Stimulated activated CD8-positive, alpha-beta memory T cell treated with anti-CD3 and anti-CD28 coated beads, Interleukin-12 subunit alpha, Interleukin-12 subunit beta, amount 100 ng/mL, for 1 hour (primary cell): ENCODE measurements at places on chromosomes 12 and 14.

- DNase-seq = no peak
Observed at GRCh38 chr12:25052196-25052913, 103.5 kb upstream of the BCAT1 start.

GRCh38 chr14:59727073-59727661, 143.4 kb downstream of the RTN1 start:
- DNase-seq = no peak

GRCh38 chr12:52965337-52965731, 16.4 kb downstream of the KRT18 start:
- DNase-seq = no peak

DNA sequence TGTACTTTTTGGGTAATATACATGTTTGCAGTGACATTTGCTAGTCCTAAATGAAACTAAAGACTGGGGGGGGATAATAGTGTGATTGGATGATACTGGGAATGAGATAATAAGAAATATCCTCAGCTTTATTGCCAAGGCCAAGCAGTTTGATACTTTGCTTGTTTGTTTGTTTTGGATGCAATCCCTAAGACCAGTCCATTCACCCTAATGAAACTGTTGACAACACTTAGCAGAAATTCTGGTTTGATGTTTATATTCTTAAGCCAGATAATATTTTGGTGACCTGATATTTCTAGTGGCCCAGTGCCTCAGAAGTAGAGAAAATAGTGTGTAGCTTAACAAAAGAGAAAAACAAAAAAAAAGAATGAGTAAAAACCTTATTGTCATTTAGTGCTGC, 1.8 kb downstream of the PHC1 start:
- DNase-seq = no peak

DNA sequence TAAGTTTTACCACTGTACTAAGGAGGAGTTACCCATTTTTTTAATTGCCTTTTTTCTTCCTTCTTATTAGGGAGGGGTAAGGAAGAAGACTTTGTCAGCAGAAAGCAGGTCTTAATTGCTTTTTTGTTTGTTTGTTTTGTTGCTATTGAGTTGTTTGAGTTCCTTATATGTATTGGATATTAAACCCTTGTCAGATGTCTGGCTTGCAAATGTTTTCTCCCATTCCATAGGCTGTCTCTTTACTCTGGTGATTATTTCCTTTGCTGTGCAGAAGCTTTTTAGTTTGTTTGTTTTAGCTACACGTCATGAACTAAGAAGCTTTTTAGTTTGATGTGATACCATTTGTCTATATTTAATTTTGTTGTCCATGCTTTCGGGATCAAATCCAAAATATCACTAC, 13.3 kb downstream of the SPIC start:
- no peak for DNase-seq

- no peak for DNase-seq
Observed at GRCh38 chr12:23834076-23834475, 115.4 kb downstream of the SOX5 start.

DNA sequence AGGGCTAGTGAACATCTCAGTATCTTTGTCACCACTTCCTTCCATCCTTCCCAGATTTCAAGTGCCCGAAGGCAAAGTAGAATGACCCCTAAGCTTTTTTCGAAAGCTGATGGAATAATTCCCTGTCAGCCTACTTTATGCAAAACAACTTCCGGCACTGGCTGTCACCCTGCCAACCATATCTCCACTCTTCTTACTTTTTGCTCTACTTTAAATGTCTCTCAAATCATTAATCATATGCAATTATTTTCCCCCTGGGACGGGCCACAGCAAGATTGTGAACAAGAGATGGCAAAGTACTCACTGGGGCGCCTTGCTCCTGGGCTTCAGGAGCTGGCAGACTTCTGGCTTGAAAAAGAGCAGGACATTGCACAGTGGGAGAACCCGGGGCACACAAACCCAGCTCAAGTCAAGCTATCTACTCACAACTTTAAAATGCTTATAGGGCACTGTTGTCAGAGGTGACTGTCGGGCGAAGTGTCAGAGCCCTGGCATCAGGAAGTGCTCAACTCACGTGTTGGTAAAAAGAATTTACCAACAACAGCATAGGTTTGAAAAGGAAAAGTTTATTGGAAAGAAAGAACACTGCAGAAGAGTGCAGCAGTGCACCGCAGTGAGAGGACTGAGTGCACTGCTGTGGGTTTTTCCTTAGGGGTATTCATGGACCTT, 373.5 kb downstream of the PAWR start:
- no peak for DNase-seq

DNA sequence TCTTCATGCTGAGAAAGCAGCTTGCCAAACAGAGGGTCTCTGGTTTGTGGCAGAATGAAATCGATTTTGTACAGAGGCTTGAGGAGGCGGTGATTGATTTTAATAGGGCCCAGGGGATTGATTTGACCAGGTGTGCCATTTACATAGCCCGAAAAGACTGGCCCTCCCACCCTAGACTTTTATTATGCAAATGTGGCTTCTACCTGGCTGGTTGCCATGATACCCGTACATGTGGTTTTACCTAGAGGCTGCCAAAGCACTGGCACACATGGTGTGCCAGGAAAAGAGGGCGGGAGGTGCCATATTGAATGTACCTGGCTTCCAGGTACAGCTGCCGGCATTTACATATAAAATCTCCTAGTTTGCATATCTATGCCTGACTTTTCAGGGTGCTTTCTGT, 18.0 kb upstream of the GUCY2C start:
- no peak for DNase-seq

DNA sequence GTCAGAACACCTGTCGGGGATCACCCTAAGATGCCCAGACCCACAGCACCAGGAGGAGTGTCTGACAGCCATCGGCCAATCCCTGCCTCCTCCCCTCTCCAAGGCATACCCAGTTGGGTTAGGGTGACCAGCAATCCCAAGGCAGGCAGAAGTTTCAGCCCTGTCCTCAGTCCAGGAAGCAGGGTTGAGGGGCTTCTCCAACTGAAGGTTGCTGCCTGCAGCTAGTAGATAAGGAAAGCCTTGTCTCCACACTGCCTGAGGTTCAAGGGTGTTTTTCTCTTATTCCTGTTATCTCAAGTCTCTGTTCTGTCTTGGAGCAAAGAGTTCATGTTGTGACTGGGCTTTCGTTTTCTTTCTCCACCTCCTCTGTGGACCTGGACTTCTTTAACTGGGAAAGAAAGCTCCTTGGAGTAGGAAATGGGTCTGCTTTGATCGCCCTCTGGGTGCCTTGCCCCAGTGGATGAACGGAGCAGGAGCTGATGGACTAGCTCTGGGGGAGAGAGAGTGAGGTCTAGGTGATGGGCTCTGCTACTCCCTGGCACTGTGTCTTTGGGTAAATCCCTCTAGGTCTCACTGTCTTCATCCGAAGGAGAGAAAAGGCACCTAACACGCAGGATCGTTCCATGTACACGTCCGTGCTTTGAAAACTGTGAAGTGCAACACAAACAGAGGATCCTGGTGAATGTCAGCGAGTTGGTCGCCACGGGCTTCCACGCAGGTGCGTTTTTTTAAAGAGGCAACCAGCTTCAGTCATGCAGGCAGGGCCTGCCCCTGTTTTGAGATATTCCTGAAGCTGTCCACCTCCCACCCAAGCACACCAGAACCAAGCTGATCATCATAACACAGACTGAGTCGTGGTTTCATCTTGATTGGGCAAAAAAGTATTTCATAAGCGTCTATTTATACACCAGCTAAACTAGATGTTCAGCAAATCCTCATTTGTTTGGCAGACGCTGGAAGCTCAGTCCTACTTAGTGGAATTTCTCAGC, 52.5 kb upstream of the FOXN3 start:
- DNase-seq = no peak

DNA sequence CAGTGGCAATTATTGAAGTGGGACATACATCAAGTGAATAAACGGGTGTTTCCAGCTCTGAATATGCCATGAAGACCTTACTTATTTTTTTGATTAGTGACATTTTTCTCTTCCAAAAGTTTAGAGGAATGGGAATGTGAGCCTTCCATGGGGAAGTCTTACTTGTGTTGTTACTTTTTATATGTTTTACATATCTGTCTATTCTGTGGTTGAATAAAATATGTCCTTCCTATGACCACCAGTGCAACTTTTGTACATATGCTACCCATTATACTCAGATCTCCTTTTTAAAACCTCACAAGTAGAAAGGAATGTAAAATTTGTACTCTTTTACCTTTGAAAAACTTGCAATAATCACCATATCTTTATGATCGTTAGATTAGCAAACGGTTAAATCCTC, 132.7 kb downstream of the MSRB3 start:
- no peak for DNase-seq

DNA sequence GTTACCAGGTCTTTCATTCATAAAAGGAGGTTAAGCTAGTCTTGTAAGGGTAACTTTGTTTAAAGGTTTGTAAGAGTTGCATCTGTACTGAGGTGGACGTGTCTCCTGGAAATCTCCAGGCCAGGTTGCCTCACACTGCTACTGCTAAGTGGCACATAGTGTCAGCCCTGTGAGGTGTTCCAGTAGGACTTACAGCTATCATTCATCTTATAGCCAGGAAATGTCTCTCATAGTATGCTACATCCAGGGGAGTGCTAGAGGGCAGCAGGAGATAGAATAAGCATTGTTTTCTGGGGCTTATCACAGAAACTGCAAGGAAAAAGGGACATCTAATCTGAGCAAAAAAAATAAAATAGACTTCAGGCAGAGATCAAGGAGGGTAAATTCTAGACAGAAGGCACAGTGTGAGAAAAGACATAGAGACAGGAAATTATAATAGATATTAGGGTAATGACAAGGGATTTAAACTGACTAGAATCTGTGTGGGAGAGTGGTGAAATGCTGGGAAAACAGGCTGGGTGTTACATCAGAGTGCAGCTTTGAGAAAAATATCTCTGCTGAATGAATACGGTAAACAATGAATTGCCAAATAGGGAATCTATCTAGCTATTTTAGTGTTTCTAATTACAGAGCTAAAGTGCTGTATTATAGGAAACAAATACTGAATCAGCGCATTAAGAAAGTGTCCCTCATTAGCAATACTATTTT, 205.1 kb upstream of the ABCD2 start:
- no peak for DNase-seq

GRCh38 chr12:46209914-46210872, 58.6 kb downstream of the SLC38A1 start:
- peak; percentile 40 for DNase-seq

- no peak for DNase-seq
Observed at GRCh38 chr12:78671295-78671694, 193.3 kb upstream of the SYT1 start.

- DNase-seq = no peak
Observed at GRCh38 chr14:96217376-96217913, 12.8 kb downstream of the BDKRB2 start.

DNA sequence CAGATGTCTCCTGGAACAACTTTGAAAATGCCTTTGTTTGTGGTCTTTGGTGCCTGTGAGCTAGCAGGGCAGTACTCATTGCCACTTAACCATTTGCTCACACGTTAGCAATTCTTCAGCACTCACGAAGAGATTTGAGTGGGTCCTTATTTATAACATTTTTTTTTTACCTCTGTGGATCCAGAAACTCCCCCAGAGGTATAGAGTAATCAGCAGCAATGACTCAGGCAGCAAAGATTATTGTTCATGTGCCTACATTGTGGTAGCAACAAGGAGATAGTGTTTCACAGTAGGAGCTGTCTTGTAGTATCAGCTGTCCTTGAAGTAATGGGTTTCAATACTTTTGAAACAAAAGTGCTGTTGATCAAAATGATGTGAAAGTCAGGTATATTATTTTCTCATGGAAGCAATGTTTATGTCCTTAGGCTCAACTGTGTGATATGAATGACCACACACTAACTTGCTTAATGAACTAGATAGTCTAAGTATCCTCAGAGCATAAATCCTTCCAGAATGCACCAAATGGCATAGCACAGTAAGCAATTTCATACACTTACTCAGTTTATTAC, 304.1 kb downstream of the EGLN3 start:
- no peak for DNase-seq

DNA sequence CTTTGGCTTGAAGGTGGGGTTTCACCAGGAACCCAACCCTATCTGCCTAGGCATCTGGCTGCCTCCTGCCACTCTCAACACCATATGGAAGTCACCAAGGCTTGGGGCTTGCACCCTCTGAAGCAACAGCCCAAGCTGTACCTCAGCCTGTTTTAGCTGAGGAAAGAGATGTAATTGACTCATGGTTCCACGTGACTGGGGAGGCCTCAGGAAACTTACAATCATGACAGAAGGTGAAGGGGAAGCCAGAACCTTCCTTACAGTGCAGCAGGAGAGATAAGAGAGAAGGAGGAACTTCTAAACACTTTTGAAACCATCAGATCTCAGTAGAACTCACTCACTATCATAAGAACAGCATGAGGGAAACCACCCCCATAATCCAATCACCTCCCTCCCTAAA, 26.9 kb downstream of the GLIPR1L1 start:
- no peak for DNase-seq

DNA sequence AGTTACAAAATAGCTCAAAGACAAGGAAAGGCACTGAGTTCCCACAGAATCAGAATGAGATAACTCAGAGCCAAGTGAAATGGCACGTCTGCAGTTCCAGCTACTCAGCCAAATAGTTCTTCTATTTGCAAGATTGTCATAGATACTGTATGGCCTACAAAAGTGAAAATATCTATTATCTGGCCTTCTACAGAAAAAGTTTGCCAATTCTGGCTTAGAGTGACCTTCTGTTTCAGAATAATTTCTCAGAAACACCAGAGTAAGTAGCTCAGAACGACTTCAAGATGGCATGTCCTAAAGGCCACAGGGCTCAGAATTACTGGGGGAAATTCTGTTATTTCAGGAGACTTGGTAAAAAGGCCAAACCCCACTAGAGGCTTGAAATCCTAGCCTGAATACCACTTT, 10.7 kb upstream of the RTRAF start:
- DNase-seq = no peak

- DNase-seq = no peak
Observed at GRCh38 chr12:54051026-54051842, 2.4 kb upstream of the HOXC4 start.

DNA sequence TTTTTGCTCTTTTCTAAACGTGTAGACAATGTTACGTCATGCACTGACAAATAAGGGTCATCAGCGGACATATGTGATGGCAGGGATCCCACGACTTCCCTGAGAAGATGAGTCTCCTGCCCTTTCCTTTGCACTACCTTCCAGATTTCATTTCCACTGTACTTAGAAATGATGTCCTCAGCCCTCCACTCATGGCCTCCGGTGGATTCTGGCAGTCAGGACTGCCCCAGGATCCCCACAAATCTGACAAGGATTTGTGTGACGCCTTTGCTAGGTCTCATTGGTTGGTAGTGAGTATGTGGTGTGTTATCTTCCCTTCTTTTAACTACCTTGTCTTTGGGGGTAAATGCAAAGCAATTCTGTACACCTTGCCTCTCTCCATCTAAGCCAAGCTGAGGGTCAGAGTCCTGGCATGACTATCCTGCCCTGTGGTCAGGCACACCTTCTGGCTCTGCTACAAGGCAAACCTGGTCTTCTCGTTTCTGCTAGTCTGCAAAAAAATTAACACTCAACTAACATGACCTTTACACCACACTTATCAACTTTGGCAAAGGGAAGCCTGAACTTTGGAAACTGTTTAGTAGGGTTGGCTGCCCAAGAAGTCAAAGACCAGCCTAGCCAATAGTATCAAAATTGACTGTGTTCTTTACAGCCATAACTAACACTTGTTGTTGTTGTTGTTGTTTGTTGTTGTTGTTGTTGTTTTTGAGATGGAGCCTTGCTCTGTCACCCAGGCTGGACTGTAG, 17.3 kb upstream of the DHRS4 start:
- no peak for DNase-seq

GRCh38 chr12:80845639-80846038, 92.1 kb downstream of the LIN7A start:
- DNase-seq = no peak

GRCh38 chr12:98403936-98404335, 111.5 kb upstream of the TMPO start:
- DNase-seq = no peak

GRCh38 chr12:42076976-42077375, 67.7 kb downstream of the GXYLT1 start:
- DNase-seq = no peak

GRCh38 chr12:110248096-110248447, 33.0 kb upstream of the ATP2A2 start:
- DNase-seq = no peak
